ENCODE measurements at places on chromosomes 6 and 20.

DNA sequence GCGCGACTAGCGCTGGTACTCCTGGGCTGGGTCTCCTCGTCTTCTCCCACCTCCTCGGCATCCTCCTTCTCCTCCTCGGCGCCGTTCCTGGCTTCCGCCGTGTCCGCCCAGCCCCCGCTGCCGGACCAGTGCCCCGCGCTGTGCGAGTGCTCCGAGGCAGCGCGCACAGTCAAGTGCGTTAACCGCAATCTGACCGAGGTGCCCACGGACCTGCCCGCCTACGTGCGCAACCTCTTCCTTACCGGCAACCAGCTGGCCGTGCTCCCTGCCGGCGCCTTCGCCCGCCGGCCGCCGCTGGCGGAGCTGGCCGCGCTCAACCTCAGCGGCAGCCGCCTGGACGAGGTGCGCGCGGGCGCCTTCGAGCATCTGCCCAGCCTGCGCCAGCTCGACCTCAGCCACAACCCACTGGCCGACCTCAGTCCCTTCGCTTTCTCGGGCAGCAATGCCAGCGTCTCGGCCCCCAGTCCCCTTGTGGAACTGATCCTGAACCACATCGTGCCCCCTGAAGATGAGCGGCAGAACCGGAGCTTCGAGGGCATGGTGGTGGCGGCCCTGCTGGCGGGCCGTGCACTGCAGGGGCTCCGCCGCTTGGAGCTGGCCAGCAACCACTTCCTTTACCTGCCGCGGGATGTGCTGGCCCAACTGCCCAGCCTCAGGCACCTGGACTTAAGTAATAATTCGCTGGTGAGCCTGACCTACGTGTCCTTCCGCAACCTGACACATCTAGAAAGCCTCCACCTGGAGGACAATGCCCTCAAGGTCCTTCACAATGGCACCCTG lies 1.6 kb downstream of the TPBG start:
- no peak for DNase-seq

- no peak for DNase-seq
These were observed 135.4 kb downstream of the REV3L start for GRCh38 chr6:111347589-111347988.

DNA sequence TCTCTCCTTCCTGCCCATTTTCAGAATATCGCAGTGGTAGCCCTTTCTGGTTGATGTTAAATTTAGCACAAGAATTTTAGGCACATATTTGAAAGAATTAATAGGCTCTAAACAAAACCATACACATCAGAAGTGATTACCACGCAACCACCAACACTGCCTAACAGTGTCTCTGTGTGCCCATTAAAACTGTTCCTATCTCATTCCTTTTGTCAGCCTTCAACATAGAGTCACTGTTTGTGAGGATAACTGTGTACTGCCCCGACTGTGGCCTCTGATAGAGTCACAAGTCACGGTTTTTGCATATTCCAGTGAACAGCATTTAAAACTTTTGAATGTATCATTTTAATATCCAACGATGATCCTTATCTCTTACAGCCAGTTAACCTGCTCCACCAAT lies 116.8 kb upstream of the TNFAIP3 start:
- DNase-seq = no peak

- no peak for DNase-seq
These were observed 6.8 kb downstream of the TCF21 start for GRCh38 chr6:133895573-133896343.

DNA sequence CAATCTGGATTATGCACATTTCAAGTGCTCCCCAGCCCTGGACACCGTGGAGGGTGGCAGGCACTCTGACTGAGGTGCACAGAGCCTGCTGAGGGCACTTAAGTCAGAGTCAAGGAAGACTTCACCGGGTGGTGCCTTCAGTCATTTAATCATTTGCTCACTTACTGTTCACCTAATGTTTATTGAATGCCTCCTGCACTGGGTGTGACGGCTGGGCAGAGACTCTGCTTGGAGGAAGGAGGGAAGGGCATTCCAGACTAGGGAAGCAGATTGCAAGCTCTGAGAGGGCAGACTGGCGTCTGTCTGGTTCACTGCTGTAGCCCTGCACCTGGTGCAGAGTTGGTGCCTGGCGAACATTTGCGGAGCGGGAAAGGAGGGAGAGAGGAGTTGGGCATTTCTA lies 54.2 kb upstream of the FAM83D start:
- DNase-seq = no peak

DNA sequence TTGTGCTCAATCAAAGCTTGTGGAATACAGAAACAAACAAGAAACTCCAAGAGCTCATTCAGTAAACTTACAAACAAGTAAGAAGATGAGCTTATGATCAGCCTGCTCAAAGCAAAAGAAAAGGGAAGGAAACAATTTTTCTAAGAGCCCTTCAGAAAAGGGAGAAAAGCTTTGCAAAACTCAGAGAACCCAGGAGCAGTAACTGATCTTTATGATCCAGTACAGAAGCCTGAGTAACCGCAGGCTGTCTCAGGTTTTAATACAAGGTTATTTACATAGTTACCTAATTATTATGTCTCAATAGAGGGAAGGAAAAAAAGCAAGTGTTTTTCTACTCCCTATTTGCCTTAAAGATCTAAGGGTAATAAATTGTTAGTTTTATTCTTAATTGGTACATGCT lies 226.5 kb downstream of the MAFB start:
- no peak for DNase-seq

DNA sequence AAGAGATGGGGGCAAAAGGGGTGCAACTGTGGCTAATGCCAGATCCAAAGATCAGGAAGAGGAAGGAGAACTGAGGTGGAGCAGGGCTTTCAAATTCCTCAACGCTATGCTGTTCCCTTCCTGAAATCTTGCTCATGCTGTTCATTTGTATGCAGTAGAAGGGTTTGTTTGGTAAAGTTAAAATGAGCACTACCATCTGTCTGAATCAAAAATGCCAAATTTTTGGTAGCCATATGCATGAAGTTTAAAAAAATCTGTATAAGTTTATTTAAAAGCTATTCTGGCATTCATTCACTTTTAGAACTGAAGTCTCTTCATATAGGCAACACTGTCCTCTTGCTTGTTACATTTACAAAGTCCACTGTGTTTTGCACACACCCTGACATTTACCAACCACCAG lies 82.2 kb downstream of the FAM229B start:
- no peak for DNase-seq

GRCh38 chr20:16661756-16662155 lies 68.1 kb upstream of the SNRPB2 start:
- no peak for DNase-seq
